ENCODE measurements at places on chromosomes 1 and 21.
A peak's percentile ranks its signal among the peaks of the same experiment; 100 is the strongest.

DNA sequence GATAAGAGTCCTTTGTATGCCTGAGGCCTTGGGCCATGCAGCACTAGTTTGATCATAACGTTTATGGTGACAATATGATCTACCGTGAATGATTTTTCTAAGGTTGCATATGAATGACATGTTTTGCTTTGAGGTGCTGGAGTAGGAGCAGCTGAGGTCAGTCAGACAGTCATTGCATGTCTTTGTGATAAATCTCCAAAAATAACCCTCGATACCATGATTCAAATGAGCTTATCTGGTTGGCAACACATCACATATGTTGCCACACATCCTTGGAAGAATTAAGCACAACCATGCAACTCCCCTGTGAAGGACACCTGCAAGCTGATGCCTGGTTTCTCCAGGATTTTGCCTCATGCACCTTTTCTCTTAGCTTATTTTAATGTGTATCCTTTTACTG is 394.5 kb downstream of the LTN1 start:
- no peak for DNase-seq
- H3K27ac ChIP-seq: no peak overlapping the region
- H3K27me3 ChIP-seq: no peaks in the 10 kb centered on the region
- no peak overlapping the region for H3K4me3 ChIP-seq

DNA sequence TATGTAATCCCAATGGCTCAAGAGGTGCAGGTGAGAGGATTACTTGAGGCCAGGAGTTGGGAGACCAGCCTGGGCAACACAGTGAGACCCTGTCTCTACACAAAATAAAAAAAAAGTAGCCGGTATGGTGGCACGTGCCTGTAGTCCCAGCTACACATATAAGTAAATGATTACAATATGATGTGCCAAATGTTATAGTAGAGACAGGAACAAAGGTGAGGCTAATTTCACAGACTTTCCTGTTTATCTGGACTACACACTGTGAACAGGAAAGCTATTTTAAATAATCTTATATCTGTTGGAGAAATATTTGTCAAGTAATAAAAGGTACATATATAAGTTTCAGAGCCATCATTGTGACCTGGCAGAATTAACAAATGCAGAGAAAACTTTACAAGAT is 77.7 kb downstream of the UROD start:
- no peaks in the 10 kb centered on the region for H3K36me3 ChIP-seq
- H3K27ac ChIP-seq: no peak overlapping the region
- H3K4me1 ChIP-seq: no peaks in the 10 kb centered on the region
- DNase-seq: no peak
- H3K27me3 ChIP-seq: no peaks in the 10 kb centered on the region
- no peak overlapping the region for H3K4me3 ChIP-seq

DNA sequence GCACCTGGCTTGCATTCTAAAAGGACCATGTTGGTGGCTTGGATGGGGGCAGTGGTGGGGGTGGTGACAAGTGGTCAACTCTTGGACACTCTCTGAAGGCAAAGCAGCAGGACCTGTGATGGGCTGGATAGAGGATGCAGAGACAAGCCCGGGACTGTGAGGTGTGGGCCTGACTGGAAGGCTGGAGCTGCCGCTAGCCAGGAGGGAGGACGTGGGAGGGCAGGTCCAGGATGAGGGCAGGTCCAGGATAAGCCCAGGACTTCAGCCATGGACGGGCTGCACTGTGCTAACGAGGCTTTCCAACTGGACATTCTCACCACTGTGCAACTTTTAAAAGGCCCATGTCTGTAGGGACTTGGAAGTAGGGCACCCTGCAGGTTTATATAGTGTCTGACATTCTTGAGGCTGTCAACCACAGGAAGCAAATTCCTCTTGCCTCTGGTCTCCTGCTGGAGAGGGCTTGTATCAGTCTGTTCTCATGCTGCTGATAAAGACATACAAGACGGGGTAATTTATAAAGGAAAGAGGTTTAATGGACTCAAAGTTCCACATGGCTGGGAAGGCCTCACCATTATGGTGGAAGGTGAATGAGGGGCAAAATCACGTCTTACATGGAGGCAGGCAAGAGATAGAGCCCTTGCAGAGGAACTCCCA is 8.3 kb upstream of the C1orf167 start:
- no peak overlapping the region for H3K27ac ChIP-seq
- H3K36me3 ChIP-seq: no peaks in the 10 kb centered on the region
- DNase-seq: no peak
- H3K4me1 ChIP-seq: no peaks in the 10 kb centered on the region
- H3K27me3 ChIP-seq: no peaks in the 10 kb centered on the region
- no peak overlapping the region for H3K4me3 ChIP-seq

GRCh38 chr1:167305706-167306277 is 85.1 kb downstream of the POU2F1 start:
- H3K36me3 ChIP-seq: no peaks in the 10 kb centered on the region
- no peak for DNase-seq
- H3K27me3 ChIP-seq: no peaks in the 10 kb centered on the region
- no peak overlapping the region for H3K27ac ChIP-seq
- H3K4me1 ChIP-seq: no peaks in the 10 kb centered on the region
- no peak overlapping the region for H3K4me3 ChIP-seq

GRCh38 chr1:26789931-26790330 is 2.2 kb downstream of the PIGV start:
- H3K27me3 ChIP-seq: no peaks in the 10 kb centered on the region
- H3K4me3 ChIP-seq: no peak overlapping the region
- DNase-seq: no peak
- H3K27ac ChIP-seq: no peak overlapping the region

- no peaks in the 10 kb centered on the region for H3K27me3 ChIP-seq
- no peak for DNase-seq
- no peaks in the 10 kb centered on the region for H3K36me3 ChIP-seq
- H3K27ac ChIP-seq: no peak overlapping the region
- H3K4me3 ChIP-seq: no peak overlapping the region
- no peaks in the 10 kb centered on the region for H3K4me1 ChIP-seq
These were observed 197.3 kb downstream of the ZBTB18 start for GRCh38 chr1:244248426-244248825.

- no peak for DNase-seq
- no peaks in the 10 kb centered on the region for H3K36me3 ChIP-seq
- H3K4me1 ChIP-seq: no peaks in the 10 kb centered on the region
- no peaks in the 10 kb centered on the region for H3K27me3 ChIP-seq
- H3K27ac ChIP-seq: no peak overlapping the region
- no peak overlapping the region for H3K4me3 ChIP-seq
These were observed 24.8 kb downstream of the GRIK3 start for GRCh38 chr1:37009521-37009920.

DNA sequence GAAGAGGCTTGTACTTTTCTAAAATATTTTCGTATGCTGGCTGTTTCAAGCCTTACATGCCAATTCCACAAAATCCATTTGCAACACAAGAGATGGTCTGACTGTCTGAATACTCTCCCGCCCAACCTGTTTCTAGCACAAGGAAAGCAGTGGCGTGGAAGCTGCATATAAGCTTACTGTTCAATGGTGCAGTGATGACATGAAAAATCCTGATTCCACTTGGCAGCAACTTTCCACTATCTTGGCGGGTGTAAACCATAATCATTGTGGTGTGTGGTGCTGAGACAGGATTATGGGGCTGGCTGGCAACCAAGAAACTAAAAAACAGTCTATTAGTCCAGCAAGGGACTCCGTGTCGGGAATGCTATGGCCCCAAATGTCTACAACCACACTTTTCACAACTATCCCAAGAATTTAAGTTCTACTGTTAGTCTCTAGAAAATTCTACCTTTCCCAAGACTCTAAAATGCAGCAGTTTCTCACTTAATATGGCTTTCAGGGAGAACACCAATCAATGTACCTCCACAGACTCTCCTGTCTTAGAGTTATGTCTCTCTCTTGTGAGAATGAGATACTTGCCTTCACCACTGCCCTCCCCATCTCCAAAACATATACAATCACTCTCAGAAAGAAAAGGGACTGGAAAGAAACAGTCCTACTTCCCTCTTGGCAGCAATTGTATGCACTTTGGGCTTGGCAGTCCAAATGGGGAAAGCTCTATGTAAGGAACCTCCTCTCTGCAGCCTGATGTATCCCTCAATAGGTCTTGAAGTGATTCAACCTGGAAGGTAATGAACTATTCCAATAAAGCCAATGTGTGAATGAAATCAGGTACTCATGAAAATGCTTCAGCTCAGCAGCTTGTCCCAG is 9.5 kb downstream of the COLGALT2 start:
- H3K27ac ChIP-seq: no peak overlapping the region
- no peak for DNase-seq
- H3K36me3 ChIP-seq: no peaks in the 10 kb centered on the region
- H3K4me3 ChIP-seq: no peak overlapping the region
- H3K4me1 ChIP-seq: peaks cover 3% of the 10 kb centered on the region

DNA sequence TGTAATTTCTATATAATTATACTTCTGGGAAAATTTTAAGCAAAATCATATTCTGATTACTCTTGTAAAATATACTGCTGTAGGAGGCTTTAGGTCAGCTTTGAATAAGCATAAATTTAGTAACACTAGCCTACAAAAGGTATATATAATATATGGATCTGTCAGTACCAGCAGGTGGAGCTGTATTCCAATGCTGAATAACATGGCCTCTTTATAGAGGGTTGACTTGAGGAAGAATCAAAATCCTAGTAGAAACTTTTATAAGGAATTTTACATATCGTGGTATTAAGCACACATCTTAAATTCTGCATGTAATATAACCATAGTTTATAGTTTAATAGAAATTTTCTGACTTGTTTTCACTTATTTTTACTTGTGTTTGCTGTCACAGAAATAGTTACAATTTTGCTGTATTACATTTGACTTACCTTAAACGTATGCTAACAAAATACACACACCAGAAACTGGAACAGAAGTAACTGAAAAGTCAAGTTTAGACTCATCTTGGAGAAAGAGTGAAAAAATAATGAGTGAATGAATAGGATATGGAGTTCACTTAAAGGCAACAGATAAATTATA is 79.3 kb downstream of the HMCN1 start:
- no peak overlapping the region for H3K4me3 ChIP-seq
- H3K27ac ChIP-seq: no peak overlapping the region
- no peaks in the 10 kb centered on the region for H3K4me1 ChIP-seq
- no peak for DNase-seq
- H3K27me3 ChIP-seq: no peaks in the 10 kb centered on the region
- H3K36me3 ChIP-seq: no peaks in the 10 kb centered on the region

DNA sequence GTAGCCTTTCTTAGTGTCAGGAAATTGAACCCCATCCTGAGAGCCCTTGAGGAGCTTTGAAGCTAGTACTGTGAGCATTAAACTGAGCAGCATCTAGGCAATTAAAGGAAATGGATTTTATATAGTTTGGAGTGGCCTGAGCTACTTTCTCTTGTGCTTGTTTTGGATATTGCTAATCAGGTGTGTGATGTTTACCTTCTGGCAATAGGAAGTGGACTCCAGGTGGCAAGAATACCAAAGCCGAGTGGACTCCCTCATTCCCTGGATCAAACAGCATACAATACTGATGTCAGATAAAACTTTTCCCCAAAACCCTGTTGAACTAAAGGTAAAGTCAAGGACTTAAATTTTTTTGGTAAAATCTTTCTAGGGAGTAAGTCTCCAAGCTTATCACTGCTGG is 79.4 kb downstream of the MACF1 start:
- H3K36me3 ChIP-seq: peaks cover 4% of the 10 kb centered on the region
- H3K27ac ChIP-seq: no peak overlapping the region
- no peaks in the 10 kb centered on the region for H3K27me3 ChIP-seq
- H3K4me3 ChIP-seq: no peak overlapping the region
- no peak for DNase-seq
- H3K4me1 ChIP-seq: no peaks in the 10 kb centered on the region

DNA sequence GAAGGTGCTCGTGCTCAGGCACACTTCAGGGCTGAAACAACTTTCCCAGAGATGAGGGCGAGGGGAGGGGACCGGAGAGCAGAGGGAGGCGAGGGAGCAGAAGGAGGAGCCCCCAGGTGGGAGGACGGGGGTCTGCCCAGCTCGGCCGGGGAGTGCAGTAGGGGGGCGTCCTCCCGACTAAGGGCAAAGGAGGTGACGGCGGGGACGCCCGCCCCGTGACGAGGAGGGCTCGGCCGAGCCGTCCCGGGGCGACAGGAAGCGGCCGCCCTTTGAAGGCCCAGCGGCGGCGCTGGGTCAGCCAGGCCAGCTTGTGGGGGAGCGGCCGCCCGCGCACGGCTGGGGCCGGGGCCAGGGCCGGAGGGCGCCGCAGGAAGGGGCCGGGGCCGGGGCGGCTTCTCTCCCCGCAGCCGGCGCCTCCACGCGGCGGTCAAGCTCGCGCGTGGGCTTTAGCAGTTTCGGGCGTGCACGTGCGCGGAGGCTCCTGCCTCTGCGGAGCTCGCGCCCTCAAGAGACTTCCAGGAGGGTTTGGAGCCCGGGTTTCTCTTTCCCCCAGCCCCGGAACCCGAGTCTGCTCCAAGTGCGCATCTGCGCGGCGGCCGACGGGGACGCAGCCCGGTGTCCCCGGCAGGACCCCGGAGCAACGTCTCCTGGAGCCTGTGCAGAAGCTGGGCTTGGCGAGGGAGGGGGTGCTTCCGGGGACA is 100.8 kb upstream of the SLC45A1 start:
- peak overlapping the region; percentile 52 for H3K4me3 ChIP-seq
- peak overlapping the region; percentile 82 for H3K27ac ChIP-seq
- H3K4me1 ChIP-seq: peaks cover 7% of the 10 kb centered on the region
- no peak for DNase-seq
- no peaks in the 10 kb centered on the region for H3K27me3 ChIP-seq

DNA sequence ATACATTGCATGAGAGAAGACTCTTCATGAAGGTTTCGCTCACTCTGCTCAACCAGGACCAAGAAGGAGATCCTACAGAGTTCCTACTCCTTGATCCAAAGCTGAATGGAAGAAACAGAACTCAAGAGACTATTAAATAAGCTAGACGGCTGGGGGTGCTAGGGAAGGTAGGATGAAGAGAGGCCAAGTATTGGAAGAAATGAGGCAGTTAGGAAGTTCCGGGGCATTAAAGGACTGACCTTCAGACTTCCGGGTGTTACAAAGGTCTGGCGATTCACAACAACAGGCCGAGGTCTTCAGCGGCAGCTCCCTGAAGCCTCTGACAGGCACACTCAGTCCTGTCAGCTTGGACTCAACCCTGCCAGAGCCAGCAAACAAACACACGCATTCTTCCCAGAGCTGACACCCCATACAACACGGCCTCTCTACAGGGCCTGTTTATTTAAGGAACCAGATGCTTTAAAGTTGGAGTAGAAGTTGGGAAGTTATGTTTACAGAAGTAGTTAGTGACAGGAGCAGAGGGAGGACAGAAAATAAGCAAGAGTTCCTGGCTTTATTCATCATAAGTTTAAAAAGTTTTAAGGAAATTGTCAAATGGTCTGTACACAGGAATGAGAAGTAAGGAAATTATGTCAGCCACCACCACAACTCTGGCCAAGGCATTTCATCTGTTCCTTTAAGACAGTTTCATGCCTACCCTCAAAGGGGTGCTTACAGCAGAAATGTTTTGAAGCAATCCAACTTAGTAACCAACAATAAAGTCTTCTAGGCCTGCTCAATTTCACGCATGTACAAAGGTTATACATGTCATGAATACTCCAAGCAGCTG is 4.7 kb downstream of the SORT1 start:
- no peaks in the 10 kb centered on the region for H3K4me1 ChIP-seq
- H3K27ac ChIP-seq: peak overlapping the region; percentile 85

DNA sequence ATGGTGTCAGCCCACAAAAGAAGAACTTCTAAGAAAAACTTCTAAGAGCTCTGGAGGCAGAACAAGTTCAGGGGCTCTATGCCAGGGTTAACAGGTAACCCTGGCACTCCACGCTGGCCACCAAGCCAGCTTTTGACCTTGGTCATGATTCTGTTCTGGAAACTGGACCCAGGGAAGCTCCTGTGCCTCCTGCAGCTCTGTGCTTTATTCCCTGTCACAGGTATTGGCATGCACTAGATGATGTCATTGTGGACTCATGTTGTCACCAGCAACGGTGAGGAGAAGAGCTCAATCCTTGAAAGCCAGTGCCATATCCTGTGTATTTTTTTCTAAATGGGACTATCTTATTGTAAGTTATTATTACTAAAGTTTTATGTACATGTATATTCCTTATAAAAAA is 56.7 kb upstream of the GCLM start:
- no peaks in the 10 kb centered on the region for H3K4me1 ChIP-seq
- H3K4me3 ChIP-seq: no peak overlapping the region
- H3K36me3 ChIP-seq: no peaks in the 10 kb centered on the region

Data from breast epithelium (tissue), 4 donors.